Putamen (tissue), 1 donor: ENCODE measurements at places on chromosomes 16 and 17.

DNA sequence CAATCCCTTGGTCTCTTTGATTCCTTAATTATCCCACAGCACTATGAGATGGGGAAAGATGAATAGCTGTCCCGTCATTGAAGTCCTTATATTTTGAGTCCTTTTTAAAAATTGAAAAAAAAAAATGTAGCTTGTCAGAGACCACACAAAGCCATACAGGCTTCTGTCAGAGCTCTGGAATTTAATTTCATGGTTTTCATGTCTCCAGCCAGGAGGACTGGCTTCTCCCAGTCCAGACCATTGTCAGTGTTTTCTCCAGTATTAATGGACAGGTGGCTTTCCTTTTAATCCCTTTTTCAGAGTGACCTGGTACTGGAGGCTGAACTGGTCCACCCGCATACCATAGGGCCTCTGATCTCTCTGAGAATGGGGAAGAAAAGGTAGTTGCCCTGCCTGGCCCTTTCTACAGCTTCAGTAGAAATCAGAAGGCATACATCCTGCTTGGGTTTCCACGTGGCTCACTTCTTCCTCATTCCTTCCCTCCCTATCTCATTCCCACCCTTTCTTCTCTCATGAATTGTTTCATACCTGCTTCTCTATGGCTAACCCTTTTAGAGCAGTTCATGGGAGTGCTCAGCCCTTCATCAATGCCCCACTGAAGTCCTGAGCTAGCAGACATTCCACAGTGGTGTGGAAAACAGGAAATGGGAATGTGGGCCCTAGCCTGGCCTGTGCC is 29.1 kb downstream of the TRIM16 start:
- DNase-seq, result no peak

GRCh38 chr16:49701789-49702494 is 154.0 kb downstream of the ZNF423 start:
- DNase-seq, result no peak

DNA sequence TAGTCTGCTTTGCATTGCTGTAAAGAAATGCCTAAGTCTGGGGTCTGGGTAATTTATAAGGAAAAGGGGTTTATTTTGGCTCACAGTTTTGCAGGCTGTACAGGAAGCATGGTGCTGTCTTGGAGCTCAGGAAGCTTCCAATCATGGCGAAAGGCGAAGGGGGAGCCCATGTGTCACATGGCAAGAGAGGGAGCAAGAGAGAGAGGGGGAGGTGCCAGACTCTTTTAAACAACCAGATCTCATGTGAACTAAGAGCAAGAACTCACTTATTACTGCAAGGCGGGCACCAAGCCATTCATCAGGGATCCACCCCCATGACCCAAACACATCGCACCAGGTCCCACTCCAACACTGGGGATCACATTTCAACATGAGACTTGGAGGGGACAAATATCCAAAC is 148.2 kb upstream of the HS3ST2 start:
- no peak for DNase-seq

DNA sequence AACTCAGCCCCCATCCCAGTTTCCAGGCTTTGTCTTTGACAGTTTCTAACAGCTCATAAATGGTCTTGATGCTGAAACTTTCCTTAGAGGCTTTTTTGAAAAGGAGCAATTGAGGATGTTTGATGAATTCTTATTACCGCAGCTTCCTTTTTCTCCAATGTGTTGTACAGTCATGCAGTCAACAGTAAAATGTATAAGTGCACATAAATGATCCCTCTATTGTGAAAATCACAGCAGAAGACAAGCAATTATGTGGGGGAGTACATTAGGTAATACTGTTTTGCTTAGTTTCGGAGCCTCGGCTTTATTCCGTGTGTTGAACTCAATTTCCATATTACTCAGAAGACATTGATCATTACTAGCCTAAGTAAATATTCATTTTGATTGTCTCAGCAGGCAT is 673.7 kb downstream of the CDH8 start:
- peak; percentile 1 for DNase-seq

GRCh38 chr16:80599466-80599865 is 58.7 kb downstream of the DYNLRB2 start:
- no peak for DNase-seq

- DNase-seq, result no peak
These were observed 5.3 kb downstream of the DOC2A start for GRCh38 chr16:30005341-30006094.

- DNase-seq, result no peak
These were observed 299.3 kb upstream of the N4BP1 start for GRCh38 chr16:48909231-48909630.

DNA sequence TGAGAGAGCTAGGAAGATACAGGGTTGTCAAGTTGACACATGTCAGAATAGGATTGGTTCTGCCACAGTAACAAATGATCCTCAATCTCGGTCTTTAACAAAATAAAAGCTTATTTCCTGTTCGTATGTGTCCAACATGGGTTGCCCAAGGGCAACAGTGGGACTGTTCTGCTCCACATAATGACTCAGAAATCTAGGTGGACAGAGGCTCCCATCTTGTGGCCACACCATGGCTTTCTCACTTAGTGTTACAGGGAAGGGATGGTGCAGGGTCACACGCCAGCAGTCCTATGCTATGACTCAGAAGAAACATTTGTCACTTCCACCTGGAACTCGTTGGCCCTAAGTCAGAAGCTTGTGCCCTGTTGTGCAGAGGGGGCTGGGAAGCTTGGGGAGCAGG is 364.9 kb downstream of the SNX29 start:
- DNase-seq, result no peak

- DNase-seq, result no peak
These were observed 92.3 kb downstream of the C16orf78 start for GRCh38 chr16:49465661-49466528.

DNA sequence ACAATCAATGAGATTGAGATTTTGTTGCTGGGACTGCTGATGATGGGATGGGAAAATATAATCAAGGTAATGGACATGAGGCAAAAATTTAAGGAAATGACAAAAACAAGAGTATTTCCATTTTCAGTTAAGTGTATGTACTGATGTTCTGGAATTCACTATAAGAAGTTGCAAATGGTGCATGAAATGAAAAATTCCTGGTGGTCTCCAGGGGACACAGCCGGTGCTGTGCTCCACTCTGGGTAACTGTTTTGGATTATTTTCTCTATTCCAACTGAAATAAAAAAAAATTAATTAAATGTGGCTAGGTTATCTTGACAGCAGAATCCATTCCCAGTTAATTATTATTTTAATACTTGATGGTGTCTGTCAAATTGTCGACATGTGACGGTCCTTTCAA is 305.6 kb downstream of the WWOX start:
- DNase-seq, result no peak

- no peak for DNase-seq
These were observed 32.6 kb downstream of the KLHDC4 start for GRCh38 chr16:87733190-87733589.

DNA sequence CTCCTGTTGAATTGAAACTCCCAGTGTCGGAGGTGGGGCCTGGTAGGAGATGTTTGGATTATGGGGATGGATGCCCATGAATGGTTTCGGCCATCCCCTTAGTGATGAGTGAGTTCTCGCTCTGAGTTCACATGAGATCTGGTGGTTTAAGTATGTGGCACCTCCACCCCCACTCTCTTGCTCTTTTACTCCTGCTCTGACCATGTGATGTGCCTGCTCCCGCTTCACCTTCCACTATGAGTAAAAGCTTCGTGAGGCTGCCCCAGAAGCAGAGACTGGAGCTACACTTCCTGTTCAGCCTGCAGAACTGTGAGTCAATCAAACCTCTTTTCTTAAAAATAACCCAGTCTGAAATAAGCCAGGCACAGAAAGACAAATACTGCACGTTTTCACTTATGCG is 512.4 kb downstream of the HS3ST4 start:
- DNase-seq, result no peak

DNA sequence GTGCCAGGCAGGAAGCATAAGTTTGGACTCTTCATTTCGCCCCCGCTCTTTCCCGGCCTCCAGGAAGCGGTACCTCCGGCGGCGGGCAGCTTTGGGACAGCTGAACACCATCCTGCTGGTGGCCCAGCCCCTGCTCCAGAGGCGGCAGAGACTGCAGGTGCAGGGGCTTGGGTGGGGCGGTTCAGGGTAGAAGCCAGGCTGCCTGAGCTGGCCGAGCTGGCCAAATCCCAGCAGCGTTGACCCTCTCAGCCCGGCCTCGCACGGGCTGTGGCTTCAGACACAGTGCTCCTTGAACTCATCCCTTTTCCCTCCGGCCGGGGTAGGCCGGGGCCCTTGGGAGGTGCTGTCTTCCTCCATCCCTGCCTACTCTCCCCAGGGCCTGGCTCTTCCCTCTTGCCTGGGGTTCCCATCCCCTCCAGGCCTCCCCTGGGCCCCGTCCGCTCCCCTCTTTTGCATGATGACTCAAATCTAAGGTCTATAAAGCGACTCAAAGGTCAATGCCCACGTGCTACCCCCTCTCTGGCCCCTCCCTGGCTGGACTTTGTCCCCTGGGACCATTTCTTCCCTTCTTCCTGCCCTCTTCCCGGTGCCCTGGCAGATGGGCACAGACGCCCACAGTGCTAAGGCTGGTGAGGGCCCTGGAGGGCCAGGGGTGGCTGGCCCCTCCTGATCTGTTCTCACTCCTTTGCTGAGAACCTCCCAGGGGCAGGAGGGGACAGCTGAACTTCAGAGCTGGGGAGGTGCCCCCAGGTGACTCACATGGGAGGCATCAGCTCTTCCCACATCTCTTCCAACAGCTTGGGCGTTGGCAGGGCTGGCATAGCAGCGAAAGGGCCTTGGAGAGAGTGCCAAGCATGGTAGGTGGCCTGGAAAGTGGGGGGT is 22.7 kb downstream of the MYO15B start:
- DNase-seq, result no peak

GRCh38 chr16:9351440-9351839 is 260.0 kb downstream of the HAPSTR1 start:
- DNase-seq, result no peak

DNA sequence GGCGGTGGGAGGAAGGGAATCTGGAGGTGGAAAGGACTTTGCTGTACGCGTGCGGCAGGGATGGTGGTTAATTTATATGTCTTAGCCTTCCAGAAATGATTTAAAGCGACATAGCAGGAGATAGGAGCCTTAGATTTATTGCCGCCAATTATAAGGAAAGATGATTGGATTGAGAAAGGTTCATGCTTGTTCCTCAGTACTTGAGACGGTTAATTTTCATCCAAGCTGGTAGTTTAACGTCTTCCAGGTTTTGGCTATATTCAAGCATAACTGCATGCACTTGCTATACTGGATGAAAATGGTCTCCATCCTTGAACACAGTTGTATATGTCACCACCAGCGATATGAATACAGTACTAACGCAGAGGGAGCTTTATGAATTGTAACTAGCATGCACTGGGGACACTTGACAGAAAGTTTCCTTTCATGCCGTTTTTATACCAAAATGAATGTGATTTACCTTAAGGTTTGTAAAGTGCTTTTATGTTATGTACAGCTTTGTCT is 610 bp upstream of the PEX12 start:
- DNase-seq, result no peak

GRCh38 chr16:83935005-83935857 is 17.8 kb upstream of the OSGIN1 start:
- DNase-seq, result no peak

GRCh38 chr16:56842133-56842532 is 22.9 kb upstream of the SLC12A3 start:
- no peak for DNase-seq

DNA sequence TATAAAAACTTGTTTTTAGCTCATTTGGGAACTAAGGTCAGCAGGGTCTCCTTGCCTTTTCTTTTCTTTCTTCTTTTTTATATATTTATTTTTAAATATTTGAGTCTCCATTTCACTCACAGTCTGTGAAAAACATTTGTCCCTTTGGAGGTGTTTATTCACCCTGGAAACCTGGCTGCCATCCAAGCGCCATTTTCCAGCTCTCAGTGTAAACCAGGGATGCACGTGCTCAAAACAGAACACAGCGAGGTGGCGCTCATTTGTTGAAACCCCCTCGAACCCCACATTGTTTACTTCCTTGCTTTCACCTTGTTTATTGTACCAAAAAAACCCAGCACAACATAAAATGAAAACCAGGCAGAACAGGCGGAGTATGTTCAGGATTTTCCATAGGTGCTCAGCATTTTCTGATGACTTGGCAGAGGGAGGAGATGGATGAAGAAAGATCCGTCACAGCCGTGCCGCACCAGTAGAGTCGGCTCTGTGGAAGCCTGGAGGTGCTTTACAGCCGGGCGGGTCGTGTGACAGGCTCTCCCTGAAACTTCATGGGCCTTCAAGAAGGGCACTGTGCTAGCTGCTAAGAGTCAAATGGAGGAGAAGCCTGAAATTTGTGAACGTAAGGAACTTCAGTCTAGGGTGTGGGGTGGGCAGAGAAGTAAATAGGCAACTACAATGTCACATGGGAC is 284.4 kb downstream of the FOXL1 start:
- no peak for DNase-seq

- DNase-seq, result peak; percentile 34
These were observed 93.3 kb downstream of the MYO1D start for GRCh38 chr17:32783602-32784001.

- no peak for DNase-seq
These were observed 33.1 kb upstream of the NF1 start for GRCh38 chr17:31061678-31062077.

DNA sequence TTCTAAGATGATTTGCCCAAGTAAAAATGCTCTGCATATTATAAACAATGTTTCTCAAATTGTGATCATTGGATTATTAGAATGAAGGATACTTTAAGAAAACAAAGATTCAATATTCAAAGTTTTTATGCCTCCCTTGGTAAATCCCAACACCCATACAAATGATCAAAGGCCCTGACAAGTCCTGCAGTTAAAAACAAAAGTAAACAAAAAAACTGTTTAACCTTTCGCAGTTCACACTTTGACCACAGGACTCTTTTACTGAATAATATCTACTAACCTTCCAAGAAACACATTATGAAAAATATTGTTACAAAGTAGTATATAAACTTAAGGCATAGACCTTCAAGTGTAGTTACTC is 365.9 kb upstream of the ZFHX3 start:
- no peak for DNase-seq

DNA sequence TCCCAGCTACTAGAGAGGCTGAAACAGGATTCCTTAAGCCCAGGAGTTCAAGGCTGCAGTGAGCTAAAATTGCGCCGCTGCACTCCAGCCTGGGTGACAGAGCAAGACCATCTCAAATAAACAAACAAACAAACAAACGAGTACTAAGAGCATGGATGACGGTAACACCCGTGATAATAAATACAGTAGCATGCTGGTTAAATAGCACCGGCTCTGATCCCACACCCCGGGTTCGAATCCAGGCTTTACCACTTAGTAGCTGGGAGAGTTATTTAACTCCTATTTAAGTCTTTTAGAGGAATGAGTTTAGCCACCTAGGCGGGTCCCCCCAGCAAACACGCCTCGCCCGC is 301 bp upstream of the METTL22 start:
- DNase-seq, result no peak

- no peak for DNase-seq
These were observed 6.4 kb downstream of the G6PC3 start for GRCh38 chr17:44076716-44077594.

DNA sequence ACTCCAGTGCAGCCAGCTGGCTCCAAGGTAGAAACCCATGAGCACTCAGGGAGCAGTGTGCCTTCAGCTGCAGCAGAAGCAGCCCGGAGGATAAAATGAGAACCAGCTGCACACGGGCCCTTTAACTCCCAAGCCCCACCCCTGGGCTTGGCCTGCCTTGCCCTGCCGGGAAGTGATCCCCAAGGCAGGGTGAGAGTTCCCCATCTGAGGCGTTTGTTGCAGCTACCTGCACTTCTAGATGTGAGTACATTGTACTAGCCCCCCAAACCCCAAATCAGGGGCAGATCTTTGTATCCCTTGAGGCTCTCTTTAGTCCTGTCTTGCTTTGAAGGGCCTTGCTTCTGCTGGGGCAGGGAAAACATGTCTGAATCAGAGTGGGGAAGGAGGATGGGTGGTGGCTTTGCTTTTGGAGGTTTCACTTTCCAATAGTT is at the start of gene MVP:
Gene MVP (plus strand): TSS at position 192 of the 431 bp plus-strand sequence. CDS start 10,088 bp downstream, outside the sequence.
- DNase-seq, result no peak

- DNase-seq, result no peak
These were observed 19.8 kb downstream of the TMEM98 start for GRCh38 chr17:32947736-32948135.
